ENCODE measurements at places on chromosomes 4 and X.

- no peak for DNase-seq
These were observed 261.7 kb upstream of the FAM241A start for GRCh38 chr4:111883557-111883999.

- DNase-seq: no peak
These were observed 7.5 kb downstream of the TSC22D3 start for GRCh38 chrX:107768051-107768450.

- DNase-seq: no peak
These were observed 28.8 kb upstream of the SCOC start for GRCh38 chr4:140344621-140345020.

- no peak for DNase-seq
These were observed 32.4 kb downstream of the IGFBP7 start for GRCh38 chr4:57077550-57078343.

- no peak for DNase-seq
These were observed 12.2 kb upstream of the PRDM8 start for GRCh38 chr4:80184825-80185756.

GRCh38 chrX:84469226-84469625 lies 33.0 kb downstream of the HDX start:
- no peak for DNase-seq

DNA sequence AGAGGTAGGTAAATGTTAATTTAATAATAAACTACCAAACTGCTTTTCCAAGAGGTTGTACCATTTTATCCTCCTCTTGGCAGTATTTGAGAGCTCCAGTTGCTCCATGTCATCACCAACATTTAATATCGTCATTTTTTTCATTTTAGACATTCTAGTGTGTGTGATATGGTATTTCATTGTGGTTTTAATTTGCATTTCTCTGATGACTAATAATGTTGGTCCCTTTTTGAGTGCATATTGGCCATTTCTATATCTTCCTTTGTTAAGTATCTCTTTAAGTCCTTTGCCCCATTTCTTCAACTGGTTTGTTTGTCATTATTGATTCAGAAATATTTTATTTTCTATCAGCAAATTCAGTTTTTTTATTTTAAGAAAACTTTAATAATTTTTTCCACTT lies 88.8 kb downstream of the MAPK10 start:
- DNase-seq: no peak
